Activated T-helper 1 cell treated with anti-CD3 and anti-CD28 coated beads, Interleukin-2, amount 50 U/mL, for 16 hours (primary cell): ENCODE measurements at places on chromosomes 2 and 18.

GRCh38 chr2:32484937-32485336 lies 128.1 kb downstream of the BIRC6 start:
- DNase-seq, result no peak

- no peak for DNase-seq
Observed at GRCh38 chr2:218382785-218383184, 712 bp downstream of the SLC11A1 start.

GRCh38 chr18:32906506-32907310 lies 133.9 kb upstream of the KLHL14 start:
- no peak for DNase-seq

DNA sequence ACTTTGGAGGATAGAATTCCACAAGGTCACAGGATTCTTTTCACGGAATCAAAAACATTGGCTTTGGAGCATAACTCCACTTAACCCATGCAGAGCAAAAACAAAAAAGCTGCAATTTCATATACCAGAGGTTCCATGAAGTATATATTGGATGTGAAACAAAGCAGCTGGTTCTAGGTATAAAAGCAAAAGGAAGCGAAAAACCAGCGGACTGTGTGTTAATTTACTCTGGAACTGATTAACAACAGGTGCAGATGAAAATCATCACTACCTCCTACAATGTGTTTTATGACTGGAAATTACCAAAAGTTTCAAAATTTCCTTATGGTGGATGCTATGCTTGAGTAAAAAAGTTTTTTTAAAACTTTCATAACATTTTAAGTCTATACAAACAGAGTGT lies 54.4 kb upstream of the LINC00305 start:
- no peak for DNase-seq

DNA sequence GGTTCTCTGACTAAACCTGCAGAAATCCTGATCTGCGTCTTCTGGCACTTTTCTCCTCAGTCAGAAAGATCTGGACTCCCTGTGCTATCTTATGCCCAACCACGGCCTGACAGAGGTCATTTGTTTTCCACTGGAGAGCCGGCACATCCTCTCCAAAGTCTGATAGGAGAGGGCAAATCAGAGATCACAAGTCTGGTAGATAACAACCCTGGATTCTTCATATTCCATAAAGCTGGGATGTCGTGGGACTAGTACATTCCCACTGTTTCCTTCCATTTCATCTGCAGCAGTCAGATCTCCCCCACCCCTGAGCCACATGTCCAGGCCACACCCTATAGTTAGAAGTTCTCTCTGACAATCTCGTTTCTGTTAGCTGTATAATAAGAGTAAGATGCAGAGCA lies 157.0 kb downstream of the MGAT5 start:
- no peak for DNase-seq

DNA sequence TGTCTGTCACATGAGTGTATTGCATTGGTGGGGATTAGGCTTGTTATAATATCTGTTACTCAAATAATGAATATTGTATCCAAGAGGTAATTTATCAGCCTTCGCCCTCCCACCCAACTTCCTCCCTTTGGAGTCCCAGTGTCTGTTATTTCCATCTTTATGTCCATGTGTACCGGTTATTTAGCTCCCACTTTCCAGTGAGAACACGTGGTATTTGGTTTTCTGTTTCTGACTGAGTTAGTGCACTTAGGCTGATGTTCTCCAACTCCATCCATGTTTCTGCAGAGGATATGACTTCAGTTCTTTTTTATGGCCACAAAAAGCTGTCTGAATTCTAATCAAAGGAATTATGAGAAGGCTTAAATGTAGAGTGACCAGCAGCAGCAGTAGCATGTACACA lies 104.0 kb upstream of the ARHGAP28 start:
- no peak for DNase-seq

DNA sequence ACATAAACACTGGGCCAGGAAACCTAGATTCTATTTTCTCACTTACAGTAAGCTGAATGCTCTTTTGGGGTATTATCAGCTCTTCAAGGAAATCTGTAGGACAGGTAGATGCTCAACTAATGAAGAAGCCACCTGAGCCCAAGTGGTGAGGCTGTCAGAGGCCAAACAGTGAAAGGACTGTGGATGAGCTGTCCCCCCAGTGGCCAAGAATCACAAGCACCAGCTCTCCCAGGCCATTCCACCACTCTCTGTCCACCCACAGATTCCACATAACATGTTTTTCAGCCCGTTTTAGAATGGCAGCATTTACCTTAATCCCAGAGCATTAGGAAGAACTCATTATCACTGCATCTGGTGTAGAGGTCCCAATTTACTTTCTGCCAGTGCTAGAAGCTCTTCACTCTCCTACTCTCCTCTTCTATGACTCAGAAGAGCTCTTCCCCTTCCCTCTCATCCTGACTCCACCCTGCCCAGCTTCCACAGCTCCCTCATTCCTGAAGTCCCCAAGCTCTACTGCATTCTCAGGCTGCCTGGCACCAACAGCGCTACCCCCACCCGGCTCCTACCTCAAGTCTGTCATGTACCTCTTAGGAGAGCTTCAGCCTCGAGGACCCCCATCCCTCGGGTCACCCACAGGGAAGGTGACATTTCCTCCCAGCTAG lies 43.8 kb upstream of the GORASP2 start:
- DNase-seq, result no peak

GRCh38 chr2:217650229-217650628 lies 352.6 kb downstream of the TNS1 start:
- DNase-seq, result no peak

GRCh38 chr2:137287913-137288639 lies 522.7 kb downstream of the THSD7B start:
- no peak for DNase-seq

DNA sequence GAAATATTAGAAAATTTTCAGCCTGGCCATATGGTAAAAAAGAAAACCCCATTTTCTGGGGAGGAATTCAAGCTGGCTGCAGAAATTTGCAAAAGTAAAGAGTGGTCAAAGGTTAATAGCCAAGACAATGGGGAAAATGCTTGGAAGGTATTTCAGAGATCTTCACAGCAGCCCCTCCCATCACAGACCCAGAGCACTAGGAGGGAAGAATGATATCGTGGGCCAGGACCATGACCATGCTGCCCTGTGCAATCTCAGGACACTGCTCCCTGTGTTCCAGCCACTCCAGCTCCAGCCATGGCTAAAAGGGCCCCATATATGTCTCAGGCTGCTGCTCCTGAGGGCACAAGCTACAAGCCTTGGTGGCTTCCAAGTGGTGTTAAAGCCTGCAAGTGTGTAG lies 93.9 kb upstream of the AGAP1 start:
- DNase-seq, result no peak

- no peak for DNase-seq
Observed at GRCh38 chr2:230684270-230685168, 28.1 kb upstream of the CAB39 start.

- DNase-seq, result no peak
Observed at GRCh38 chr2:127762846-127763245, 48.1 kb downstream of the WDR33 start.

DNA sequence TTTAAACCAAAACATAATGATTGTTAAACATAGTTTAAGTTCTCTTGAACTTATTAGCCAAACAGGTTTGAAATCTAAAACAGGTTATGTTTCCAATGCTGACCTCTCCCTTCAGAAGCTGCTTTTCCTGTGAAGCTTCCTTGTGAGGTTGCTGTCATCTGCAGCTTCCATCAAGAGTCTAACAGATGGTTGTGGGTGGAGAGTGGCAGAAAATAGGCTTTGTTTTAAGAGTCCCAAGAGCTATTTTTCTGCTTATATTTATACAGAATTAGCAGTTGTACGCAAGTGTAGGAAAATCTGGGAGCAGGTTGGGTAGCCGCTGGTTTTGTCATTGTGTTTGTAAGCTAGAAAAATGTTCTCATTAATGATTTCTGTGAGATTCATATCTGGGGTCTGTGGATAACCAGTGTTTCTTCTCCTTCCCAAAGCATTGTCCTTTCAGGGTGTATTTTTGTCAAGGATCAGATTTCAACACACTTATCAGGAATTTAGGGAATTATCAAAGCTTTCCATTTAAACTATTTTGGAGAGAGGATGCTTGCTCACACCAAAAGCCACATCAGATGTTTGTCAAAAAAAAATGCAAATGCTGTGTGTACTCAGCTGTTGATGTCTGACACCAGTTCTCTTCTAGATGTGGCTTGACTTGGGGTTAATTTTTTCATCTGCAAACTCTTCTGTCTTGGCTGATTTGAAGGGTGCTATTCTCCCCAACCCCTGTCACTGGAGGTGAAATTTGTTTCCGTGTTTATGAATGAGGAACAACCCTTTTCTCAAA lies 78.1 kb upstream of the KIF5C start:
- no peak for DNase-seq

DNA sequence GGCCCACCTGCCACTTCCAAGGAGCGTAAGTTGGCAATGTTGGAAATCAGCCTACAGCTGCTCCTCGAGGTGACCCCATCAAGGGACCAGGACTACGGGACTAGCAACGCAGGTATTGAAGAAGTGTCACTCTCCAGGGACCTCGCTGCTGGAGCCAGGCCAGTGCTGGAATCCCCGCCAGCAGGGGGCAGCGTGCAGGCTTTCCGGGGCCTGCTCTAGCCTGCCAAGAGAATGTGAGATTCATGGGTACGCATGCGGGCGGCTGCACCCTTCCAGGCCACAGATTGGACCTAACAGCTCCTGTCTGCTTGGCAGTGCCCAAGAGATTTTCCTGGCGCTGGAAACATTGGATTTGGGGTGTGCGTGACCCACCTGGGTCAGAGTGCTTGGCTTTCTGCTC lies 182.8 kb upstream of the RAB12 start:
- DNase-seq, result no peak

DNA sequence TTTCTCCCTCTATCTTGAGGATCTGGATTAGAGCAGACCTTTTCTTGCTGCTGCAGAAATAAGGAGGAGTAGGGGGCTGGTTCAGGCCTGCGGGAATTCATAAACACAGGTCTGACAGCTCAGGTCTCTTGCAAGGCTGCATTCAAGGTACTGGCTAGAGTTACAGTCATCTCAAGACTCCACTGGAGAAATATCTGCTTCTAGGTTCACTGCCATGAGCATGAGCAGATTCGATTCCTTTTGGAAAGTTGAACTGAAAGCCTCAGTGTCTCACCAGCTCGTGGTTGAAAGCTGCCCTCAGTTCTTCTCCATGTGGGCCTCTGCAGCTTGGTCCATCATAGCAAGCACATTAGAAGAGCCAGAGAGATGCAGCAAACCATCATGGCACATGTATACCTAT lies 124.4 kb upstream of the SETBP1 start:
- no peak for DNase-seq

DNA sequence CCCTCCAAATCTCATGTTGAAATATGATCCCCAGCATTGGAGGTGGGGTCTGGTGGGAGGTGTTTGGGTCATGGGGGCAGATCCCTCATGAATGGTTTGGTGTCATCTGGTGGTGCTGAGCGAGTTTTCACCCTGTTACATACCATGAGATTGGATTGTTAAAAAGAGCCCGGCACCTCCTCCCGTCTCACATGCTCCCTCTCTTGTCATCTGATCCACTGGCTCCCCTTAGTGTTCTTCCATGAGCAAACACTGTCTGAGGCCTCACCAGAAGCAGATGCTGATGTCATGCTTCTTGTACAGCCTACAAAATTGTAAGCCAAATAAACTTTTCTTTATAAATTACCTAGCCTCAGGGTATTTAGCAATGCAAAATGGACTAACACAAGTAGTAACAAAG lies 405.0 kb upstream of the SLC39A10 start:
- no peak for DNase-seq

GRCh38 chr2:95021847-95022246 lies 3.7 kb upstream of the MAL start:
- no peak for DNase-seq

- no peak for DNase-seq
Observed at GRCh38 chr2:226531061-226531810, 268.4 kb downstream of the IRS1 start.

DNA sequence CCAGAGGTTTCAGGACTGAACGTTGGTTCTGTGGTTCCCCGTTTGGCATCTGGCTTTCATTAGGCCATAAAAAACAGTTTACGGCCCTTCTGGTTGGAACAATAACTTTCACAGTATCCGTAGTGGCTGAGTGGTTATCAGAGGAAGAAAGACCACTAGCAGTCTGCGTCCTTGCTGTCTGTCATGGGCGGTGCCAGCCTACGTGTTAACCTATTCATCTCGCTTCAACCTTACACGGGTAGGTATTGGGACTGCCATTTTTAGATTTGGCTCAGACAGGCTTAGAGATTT lies 42.6 kb upstream of the ROCK2 start:
- DNase-seq, result no peak

DNA sequence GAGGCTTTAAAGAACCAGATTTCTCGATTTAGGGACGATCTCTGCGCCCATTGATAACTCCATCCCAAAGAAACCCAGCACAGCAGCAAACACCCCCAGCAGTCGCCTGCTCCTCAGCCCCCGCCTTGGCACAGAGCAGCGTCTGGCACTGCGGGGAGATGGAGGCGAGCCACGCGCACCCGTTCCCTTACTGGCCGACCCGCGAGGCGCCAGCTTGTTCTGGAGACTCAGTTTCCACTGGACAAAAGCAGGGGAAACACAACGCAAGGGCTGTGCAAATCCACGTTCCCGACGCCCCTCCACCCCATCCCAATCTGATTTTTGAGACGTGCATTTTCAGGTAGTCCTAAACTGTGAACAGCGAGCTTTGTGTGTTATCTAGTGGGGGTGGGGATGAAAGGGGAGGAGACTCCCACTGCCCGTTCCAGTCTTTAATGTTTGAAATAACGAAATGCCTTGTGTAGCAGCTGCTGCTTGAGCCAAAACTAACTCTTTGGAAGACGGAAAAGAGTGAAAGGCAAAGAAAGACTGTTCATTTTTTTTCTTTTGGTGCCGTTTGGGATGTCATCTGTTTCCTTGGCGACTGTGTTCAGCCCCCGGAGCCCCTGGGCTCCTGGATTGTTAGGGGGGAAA lies 143.2 kb downstream of the MEIS1 start:
- DNase-seq, result no peak

DNA sequence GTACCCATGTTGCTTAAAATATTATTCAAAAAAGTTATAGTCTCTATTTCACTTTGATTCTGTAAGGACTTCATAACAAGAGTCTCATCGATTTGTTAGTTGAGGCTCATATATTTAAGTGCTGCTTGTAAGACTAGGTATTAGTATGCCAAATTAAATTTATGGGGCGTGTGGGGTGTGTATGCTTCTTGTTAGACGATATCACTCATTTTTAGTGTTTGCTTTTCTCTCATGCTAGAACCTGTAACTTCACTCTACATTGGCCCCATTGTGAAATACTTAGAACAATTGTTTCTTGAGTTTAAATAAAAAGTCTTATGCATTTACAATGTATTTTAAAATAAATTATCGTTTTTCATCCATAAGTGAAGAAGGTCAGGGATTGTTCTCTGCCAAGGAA lies 63.6 kb downstream of the CTNNA2 start:
- DNase-seq, result no peak

- no peak for DNase-seq
Observed at GRCh38 chr2:126907671-126908070, 9.0 kb downstream of the TEX51 start.
